ENCODE measurements at places on chromosomes 4 and X.

DNA sequence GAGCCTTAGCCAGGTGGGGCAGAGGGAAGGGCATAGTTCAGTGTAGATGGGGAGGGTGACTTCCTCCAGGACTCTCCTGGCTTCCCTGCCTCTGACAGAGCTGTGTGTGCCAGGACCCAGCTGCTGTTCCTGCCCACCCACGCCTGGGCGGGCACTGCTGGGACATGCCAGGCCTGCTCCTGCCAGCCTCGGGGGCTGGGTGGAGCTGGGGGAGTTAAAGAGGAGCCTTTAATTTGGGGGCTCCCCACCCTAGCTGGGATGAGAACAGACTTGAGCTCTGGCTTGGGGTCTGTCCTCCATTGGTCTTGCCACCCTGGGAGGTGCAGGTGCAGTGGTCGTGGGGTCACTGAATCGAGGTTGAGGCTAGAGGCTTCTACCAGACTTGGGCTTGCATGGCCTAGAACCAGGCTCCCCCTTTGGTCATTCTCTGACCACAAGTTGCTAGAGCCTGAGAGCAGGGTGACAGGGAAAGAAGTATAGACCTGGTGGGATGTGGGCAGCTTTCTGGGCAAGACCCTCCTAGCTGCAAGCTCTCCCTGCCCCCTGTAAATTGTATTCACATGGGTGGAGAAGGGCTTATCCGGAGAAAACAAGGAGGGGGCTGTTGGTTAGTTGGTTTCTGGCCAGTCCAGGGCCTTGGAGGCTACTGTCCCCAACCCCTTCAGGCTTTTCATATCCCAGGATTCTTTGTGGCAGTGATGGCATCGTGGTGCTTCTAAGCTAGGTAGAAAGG lies 5.7 kb downstream of the EFNB1 start:
- no peak for DNase-seq

GRCh38 chrX:149871940-149872339 lies 9.0 kb upstream of the MAGEA8 start:
- no peak for DNase-seq

- no peak for DNase-seq
These were observed 80.4 kb downstream of the NDST3 start for GRCh38 chr4:118114720-118115119.

- DNase-seq = no peak
These were observed 14.0 kb downstream of the RBMX start for GRCh38 chrX:136866337-136867095.

DNA sequence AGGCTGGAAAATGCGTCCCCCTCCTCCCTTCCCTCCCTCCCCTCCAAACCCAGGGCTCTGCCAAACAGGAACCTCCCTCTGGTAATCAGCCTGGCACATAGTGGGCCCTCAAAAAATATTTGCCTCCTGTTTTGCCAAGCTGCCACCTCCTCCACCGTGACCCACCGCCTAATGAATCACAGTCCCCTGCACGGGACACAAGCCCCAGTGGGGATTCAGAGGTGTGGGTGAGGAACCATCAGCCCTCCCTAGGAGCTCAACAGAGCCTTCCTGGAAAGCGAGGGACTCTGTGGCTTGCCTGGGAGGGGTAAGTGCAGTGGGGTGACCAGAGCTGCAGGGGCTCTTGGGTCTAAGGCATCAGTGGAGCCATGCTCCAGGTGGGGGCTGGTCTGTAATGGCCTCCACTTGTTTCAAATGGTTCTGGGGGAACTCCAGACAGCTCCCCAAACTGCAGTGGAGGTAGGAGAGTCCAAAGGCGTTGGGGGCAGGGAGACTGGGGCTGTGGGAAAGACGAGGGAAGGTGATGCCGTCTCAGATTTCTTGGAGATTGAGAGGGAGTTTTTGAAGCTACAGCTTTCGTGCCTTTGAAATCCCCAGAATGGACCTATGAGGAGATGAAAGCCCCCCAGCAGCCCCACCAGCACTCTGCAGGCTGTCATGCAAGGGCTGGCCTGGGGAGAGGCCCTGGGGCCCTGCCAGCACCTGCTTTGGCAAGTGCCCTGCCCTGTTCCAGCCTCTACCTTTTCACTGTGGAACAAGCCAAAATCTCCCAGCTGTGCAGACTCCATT lies 1.0 kb upstream of the PPP2R2C start:
- no peak for DNase-seq

DNA sequence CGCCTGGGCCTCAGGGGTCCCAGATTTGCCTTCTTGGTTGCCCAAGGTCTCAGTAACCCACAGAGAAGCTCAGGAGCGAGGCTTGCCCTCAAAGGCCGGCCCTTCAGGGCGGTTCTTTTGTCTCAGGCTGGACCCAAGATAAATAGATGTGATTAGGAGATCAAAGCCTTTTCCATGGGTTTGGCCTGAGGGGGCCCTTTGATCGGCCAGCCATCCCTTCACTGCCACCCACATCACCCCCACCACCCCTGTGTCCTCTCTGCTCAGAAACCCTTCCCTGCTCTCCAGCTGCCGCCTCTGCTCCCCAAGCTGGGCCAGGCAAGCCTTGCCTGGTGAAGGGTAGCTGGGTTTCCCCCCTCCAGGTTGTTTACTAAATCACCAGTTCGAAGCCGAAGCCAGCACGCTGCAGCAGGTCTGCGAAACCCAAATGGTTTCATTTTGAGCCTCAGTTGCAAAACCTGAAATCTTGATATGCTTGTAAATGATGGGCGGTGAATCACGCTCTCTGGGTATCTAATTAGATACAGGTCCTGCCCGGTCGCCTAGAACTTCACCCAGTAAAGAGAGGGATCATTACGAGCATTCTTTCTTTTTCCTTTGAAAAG lies 202.6 kb upstream of the BCOR start:
- DNase-seq = no peak

DNA sequence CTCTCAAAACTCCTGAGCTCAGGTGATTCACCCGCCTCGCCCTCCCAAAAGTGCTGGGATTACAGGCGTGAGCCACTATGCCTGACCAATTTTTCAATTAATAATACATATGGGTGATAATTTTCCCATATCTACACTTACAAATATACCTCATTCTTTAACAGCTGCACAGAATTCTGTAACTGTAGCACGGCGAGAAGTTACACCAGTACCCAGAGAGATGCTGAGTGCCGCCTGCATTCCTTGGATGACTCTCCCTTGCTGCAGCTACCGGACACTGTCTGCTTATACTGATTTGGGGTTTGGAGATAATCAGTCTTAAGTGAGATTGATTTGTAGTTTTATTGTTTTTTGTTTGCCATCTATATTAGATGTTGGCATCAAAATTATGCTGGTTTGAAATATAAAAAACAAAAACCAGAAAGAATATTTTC lies 5.8 kb downstream of the TIFA start:
- DNase-seq = no peak

GRCh38 chr4:143291314-143291713 lies 45.4 kb upstream of the GAB1 start:
- DNase-seq = no peak

- no peak for DNase-seq
These were observed 115.3 kb upstream of the BCOR start for GRCh38 chrX:40213092-40213491.

DNA sequence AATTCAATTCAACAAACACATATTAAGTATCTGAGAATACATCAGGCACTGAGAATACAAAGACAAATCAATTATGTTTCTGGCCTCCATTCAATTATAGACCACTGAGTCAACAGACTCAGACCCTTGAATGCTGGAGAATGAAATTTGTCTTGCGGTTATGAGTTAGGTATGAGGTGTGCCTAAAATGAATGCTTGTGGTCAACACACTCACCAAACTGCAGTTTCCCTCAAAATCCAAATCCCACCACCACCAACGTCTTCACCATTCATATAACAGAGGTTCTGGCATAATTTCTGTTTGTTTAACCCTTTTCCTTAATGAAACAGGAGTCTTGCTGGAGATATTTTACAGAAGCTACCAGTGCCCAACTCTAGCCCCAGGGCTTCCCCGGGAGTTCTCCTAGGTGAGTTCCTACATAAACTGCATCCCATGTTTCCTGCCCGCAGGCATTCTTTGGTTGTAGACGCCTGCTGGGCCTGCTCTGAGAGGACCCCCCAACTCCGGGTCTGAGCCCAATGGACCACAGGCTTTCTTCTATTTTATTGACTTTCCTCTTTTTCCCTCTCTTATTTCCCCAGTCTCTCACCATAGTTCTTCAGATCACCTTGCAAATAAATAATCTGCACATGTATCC lies 119.2 kb downstream of the DDX53 start:
- DNase-seq = no peak

DNA sequence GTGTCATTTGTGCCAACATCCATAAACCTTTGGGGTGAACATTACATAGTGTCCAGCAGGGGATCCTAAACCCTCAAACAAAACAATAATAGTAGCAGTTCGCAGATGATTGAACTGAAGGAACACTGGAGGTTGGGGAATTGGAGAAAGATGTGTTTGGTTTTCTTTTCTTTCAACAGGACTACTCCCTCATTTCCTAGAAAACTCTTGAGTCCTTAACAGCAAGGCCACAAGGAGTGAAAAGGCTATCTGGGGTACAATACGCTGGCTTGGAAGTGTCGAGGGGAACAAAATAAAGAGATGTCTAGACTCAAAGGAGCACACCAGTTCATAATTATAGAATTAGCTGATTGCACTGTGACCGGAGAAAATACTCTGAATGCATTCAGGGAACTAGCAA lies 72.1 kb downstream of the IDS start:
- no peak for DNase-seq

GRCh38 chr4:177673985-177674489 lies 231.8 kb upstream of the AGA start:
- no peak for DNase-seq

DNA sequence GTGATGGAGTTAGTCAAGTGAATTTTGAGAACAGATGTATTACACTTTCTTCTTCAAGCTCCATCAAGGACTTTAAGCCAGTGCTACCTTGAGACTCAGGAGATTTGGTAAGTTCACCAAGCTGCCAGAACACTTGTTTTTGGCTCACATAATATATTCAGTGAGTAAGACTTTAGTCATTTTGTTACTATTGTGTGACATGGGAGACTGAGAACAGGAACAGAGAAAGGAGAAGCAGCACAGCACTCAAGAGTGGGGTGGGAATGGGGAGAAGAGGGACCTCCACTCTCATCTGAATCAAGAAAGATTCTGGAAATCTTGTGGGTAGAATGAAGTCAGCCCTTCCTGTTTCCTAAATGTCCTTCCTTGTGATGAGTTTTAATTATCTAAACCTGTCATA lies 87.3 kb upstream of the TET2 start:
- DNase-seq = no peak

GRCh38 chrX:40945361-40945713 lies 139.9 kb upstream of the USP9X start:
- no peak for DNase-seq

GRCh38 chr4:47651231-47651630 lies 166.2 kb downstream of the ATP10D start:
- DNase-seq = no peak

DNA sequence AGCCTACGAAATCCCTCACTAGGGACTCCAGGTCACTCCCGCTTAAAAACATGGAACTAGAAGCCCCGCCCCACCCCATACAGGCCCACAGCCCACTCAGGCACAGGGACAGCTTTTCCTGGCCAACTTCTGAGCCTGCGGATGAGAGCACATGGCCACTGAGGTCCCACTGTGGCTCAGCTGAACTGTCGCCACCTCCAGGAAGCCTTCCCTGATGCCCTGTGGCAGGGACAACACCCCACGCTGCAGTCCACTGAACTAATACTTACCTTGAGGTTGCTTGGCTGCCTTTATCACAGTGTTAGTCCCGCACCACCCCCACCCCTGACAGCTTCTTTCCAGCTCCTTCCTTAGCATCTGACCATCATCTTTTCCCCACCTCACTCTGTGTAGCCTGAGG lies 39.3 kb upstream of the MAN2B2 start:
- DNase-seq = no peak

DNA sequence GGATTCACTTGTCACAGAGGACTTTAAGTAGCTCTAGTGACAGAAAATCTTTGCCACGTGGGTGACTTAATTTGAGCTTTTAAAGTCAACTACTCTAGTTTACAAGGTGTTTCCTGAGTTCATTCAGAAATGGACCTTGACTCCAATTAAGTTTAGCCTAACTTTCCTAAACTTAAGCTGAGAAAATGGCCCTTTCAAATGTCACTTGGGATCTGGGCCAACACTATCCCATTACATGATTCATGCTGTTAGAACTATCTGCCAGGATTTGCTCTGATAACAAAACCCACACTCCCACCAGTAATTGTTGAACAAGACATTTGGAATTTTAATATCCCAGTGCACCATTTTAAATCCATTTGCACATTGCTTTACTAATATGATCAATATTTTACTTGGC lies 40.8 kb downstream of the C4orf46 start:
- no peak for DNase-seq

GRCh38 chr4:98248934-98249333 lies 12.2 kb upstream of the RAP1GDS1 start:
- DNase-seq = no peak

DNA sequence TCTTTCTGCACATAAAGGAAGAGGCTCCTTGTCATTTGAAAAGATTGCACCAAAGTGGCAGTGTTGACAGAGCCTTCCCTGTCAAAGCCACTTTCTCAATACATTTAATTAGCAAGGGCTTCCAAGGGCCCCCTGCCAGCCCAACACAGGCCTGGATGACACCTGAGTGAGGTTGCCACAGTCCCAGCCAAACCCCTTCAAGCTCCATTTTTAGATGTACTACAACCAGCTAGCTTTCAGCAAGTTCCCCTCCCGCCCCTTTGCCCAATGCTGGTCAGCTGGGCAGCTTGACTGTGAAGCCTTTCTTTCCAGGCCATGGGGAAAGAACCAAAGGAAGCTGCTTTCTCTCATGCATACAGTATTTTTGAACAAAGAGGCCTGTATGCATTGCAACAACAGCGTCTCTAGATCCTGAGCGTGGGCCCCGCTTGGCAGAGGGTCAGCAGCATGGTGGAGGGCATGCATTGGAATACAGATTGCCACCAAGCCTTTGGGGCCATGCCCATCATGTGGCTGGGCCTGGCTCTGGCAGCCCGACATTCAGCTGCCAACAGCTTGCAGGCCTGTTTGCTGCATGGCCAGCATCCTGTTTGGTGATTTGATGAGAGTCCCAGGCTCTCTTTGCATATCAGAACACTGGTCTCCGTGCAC lies 261.1 kb upstream of the GATB start:
- no peak for DNase-seq

DNA sequence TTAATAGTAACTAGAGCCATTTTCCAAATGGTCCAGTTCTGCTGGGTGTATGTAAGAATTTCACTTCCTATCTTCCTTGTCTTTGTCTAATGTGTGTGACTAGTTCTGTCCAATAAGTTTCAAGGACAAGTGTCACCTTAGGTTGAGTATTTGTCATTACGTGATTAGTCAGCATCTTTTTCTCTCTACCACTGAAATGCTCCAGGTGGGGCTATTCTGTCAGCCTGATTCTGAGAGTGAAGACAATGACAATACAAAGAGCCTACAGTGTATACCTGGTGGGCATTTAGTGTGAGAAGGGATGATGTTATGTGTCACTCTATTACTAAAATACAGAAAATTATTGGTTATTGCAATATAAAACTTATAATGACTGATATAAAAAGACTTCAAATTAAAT lies 876.3 kb downstream of the C4orf33 start:
- no peak for DNase-seq

Data from epithelial cell of proximal tubule (primary cell).